Mesothelial cell of epicardium (in vitro differentiated cells): ENCODE measurements at places on chromosomes 13 and 19. TPM values are rescaled to one million over a fixed set of nuclear protein-coding genes. Genes with fewer than 3 reads are reported as not detected.

- no peak for DNase-seq
These were observed 130.8 kb downstream of the IRS2 start for GRCh38 chr13:109655611-109656010.

The KLK15 gene
- total RNA-seq = not detected in 3 replicates

The ICAM4 gene
- 2.0 to 2.6 TPM (median 2.4 TPM) in 3 replicates for total RNA-seq

DNA sequence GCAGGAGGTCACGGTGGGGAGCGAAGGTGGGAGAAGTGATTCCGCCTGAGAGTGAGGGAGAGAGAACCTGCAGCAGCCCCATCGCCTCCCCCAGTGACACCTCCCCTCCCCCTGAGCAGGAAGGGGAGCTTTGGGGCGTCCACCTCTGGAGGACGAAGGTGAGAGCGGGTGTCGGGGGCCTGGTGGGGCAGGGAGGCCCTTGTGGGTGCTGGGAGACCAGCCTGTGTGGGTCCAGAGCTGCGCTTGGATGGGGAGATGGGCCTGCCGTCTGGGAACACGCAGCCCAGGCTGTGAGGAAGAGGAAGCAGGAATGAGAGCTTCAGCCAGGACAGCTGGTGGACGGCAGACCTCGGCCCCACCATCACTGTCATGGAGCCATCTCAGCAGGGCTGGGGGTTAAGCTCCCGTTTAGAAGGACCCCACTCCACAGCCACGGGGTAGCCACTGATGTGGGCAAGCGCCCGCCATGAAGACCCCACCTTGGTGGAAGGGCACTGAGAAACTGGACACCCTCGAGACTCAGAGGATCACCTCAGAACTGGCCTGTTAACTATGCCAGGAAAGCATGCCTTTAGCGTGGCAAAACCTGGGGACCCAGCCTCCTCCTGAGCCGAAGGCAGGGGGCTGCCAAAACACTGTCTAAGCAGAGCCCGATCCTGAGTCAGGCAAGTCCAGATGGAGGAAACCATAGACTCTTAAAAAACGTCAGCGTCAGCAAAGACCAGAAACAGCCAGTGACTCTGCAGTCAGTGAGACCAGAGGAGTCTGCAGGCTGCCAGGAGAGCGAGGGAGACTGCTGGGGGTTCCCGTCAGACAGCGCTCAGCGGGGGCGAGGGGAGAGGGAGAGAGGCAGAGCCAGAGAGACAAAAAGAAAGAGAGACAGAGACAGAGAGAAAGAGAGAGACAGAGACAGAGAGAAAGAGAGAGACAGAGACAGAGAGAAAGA, 6.4 kb upstream of the PROZ start:
- DNase-seq = no peak

The ZNF223 gene
- total RNA-seq = 9.2 to 10.3 TPM (median 9.9 TPM) in 3 replicates

DNA sequence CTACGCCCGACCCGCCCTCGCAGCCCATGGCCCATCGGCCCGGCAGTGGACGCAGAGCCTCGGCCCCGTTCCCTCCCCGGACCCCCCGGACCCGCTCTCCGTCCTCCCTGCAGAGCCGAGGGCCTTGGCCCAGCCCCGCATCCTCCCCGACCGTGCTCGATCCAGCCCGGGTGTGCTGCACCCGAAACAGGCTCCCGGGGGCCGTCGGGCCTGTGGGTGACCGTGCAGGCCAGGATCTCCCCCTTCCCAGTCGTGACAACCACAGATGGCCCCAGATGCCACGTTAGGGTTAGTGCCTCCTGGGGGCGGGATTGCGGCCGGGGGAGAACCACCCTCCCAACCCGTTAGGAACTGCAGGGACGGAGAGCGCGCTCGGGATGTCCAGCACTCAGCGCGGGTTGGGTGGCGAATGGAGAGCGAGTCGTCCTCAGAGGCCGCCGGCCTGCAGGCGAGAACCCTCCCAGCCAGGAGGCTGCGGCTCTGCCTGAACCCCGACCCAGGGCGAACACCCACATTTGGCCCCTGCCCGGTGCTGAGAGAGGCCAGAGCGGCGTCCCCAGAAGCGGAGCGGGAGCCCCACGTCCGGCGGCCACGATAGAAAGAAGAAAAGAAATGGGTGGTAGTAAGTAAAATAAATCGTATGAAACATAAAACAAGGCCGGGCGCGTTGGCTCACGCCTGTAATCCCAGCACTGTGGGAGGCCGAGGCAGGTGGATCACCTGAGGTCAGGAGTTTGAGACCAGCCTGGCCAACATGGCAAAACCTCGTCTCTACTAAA, 6.7 kb upstream of the MADCAM1 start:
- DNase-seq = no peak

The CLC gene
- not detected in 3 replicates for total RNA-seq

The LIN7B gene
- total RNA-seq = 9.6 to 12.8 TPM (median 9.8 TPM) in 3 replicates

- DNase-seq = peak; percentile 74
These were observed 874 bp downstream of the TRIM28 start for GRCh38 chr19:58544591-58545285.

- no peak for DNase-seq
These were observed 405.3 kb upstream of the GPC6 start for GRCh38 chr13:92821324-92821723.
